ENCODE measurements at places on chromosomes 2 and 18. TPM values are rescaled to one million over a fixed set of nuclear protein-coding genes. Genes with fewer than 3 reads are reported as not detected.

- peak overlapping the region; percentile 66 for H3K27ac ChIP-seq
- no peaks in the 10 kb centered on the region for H3K27me3 ChIP-seq
- H3K4me1 ChIP-seq = peaks cover 14% of the 10 kb centered on the region
- no peaks in the 10 kb centered on the region for H3K36me3 ChIP-seq
- H3K4me3 ChIP-seq = no peak overlapping the region
Measured at GRCh38 chr2:48414980-48415835, 114.7 kb upstream of the STON1 start.

The CREG2 gene
- 3.8 TPM for total RNA-seq

- H3K27me3 ChIP-seq = no peaks in the 10 kb centered on the region
- H3K27ac ChIP-seq = peak overlapping the region; percentile 90
- H3K4me1 ChIP-seq = peaks cover 32% of the 10 kb centered on the region
- DNase-seq = peak; percentile 46
- H3K36me3 ChIP-seq = no peaks in the 10 kb centered on the region
- no peak overlapping the region for H3K4me3 ChIP-seq
Measured at GRCh38 chr2:6184532-6185292, 492.5 kb downstream of the SOX11 start.

DNA sequence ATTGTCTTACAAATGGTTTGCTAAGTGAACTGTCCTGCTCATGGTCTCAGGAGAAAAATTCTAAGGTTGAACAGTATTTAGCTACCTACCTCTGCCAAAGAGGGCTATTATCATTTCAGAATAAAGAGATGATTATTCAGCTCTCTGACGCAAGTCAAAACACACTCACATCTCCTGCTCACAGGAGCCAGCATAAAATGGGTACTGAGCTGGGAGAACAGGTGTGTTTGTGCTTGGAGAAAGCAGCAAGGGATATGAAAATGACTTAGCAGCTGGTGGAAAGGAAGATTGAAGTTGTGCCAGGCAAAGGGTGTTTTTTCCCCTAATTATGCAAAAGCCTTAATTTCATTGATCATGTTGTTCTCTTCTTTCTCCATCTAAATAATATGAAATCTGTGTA is 47.3 kb upstream of the TANK start:
- no peaks in the 10 kb centered on the region for H3K4me1 ChIP-seq
- H3K27ac ChIP-seq = no peak overlapping the region
- H3K4me3 ChIP-seq = no peak overlapping the region
- DNase-seq = no peak
- no peaks in the 10 kb centered on the region for H3K36me3 ChIP-seq
- no peaks in the 10 kb centered on the region for H3K27me3 ChIP-seq

DNA sequence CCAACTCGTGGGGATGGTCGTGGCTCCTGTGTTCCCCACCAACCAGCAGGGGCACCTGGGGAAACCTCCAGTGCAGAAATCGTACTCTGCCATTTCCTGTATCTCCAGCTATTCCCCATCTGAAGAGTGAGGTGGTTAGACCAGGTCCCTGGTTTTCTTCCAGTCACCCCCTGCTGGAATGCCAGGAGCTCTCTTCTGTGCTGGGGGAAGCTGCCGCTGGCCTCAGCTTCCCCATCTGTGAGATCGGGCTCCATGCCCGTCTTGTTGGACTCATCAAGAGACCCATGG is 119.7 kb downstream of the INHBB start:
- no peak for DNase-seq
- H3K27ac ChIP-seq = peak overlapping the region; percentile 80
- no peaks in the 10 kb centered on the region for H3K27me3 ChIP-seq

The FHL2 gene
- total RNA-seq = 17.9 TPM

DNA sequence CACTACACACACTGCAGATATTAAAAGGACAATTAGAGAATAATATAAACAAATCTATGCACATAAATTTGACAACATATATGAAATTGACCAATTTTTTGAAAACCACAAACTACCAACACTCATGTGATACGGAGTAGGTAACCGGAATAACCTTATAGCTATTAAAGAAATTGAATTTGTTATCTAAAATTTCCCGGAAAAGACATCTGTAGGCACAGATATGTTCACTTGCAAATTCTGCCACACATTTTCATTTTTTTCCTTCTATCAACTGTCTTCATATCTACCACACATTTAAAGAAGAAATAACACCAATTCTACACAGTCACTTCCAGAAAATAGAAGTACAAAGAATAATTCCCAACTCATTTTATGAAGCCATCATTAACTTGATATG is 22.4 kb downstream of the NLRC4 start:
- no peak overlapping the region for H3K27ac ChIP-seq
- DNase-seq = no peak
- H3K36me3 ChIP-seq = no peaks in the 10 kb centered on the region
- H3K4me1 ChIP-seq = no peaks in the 10 kb centered on the region

The ASXL3 gene
- total RNA-seq = 6.9 TPM

DNA sequence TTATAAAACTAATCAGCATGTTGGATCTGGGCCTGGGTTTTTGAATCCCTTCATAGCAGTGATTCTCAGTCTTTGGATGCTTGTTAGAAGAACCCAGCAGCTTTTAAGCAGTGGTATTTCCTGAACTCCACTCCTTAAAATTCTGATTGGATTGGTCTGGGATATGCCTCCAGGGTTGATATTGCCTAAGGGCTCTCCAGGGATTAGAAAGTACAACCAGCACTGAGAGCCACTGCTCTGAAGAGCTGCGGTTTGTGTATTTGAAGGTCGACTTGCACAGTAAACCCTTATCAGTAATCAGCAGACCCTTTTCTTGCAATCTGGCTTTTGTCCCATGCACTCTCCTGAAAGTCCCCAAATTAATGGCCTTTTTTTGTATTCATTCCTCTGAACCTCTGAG is 17.0 kb upstream of the RBMS1 start:
- H3K4me1 ChIP-seq = no peaks in the 10 kb centered on the region
- DNase-seq = no peak
- no peak overlapping the region for H3K4me3 ChIP-seq
- H3K27ac ChIP-seq = no peak overlapping the region
- no peaks in the 10 kb centered on the region for H3K27me3 ChIP-seq
- H3K36me3 ChIP-seq = no peaks in the 10 kb centered on the region

DNA sequence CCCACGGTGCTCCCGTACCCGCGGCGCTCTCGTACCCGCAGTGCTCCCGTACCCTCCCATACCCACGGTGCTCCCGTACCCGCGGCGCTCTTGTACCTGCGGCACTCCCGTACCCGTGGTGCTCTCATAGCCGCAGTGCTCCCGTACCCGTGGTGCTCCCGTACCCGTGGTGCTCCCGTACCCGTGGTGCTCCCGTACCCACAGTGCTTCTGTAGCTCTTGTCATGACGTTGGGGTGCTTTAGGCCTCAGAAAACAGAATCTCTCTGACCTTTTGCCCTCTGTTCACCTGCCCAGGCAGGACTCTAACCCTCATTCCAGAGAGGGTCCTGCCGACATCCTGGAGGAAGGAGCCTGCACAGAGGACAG is 35.3 kb downstream of the SLC66A2 start:
- H3K4me3 ChIP-seq = no peak overlapping the region
- no peak for DNase-seq
- no peak overlapping the region for H3K27ac ChIP-seq
- no peaks in the 10 kb centered on the region for H3K36me3 ChIP-seq

The CFC1B gene
- total RNA-seq = not detected

- DNase-seq = peak; percentile 82
- H3K27me3 ChIP-seq = no peaks in the 10 kb centered on the region
- no peaks in the 10 kb centered on the region for H3K36me3 ChIP-seq
- peak overlapping the region; percentile 2 for H3K27ac ChIP-seq
Measured at GRCh38 chr2:191691016-191691735, 13.2 kb downstream of the NABP1 start.

The LYG1 gene
- total RNA-seq = 0.16 TPM

The INSIG2 gene
- 21.5 TPM for total RNA-seq

Data from hepatocyte (in vitro differentiated cells).